Cardiac muscle cell (in vitro differentiated cells and primary cell): ENCODE measurements at places on chromosomes 3 and 15.

DNA sequence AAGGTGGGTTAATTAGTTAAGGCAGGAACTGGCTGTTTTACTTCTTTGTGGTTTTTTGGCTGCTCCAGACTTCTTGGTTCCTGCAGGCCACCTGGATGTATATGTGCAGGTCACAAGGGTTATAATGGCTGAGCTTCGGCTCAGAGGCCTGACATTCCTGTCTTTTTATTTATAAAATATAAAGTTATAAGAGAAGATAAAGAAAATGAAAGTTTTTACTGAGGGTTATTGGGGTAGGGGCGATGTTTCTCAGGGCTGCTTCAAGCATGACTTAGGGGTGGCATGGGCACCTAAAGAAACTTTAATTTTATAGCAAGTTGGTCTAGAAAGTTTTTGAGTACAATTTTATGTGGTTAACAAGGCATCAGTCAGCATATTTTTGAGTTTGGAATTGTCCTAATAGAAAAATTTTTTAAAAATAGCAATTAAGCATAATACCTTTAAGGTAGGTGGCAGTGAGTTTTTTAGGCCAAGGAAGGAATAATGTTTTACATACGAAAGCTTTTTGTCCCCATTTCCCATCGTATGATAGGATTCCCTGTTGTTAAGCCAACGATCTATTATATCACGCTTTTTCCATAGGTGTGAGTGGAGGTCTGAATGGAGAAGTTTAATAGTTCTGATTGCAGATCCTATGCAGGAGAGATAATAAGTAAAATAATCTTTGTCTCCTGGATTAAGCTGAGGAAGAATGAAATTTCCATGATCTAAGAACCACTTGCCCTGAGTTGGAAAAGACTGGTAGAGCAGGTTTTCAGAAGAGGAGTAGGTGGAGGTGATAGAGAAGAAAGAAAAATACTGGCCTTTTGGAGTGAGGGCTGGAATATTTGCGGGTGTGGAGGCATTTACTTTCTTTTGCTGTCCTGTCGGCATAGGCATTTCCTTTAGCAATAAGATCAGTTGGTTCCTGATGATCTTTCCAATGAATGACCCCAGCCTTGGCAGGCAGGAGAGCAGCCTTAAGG is 10.1 kb downstream of the STRIT1 start:
- no peak for DNase-seq

GRCh38 chr3:110149763-110150162 is 812.4 kb upstream of the DPPA4 start:
- no peak for DNase-seq

DNA sequence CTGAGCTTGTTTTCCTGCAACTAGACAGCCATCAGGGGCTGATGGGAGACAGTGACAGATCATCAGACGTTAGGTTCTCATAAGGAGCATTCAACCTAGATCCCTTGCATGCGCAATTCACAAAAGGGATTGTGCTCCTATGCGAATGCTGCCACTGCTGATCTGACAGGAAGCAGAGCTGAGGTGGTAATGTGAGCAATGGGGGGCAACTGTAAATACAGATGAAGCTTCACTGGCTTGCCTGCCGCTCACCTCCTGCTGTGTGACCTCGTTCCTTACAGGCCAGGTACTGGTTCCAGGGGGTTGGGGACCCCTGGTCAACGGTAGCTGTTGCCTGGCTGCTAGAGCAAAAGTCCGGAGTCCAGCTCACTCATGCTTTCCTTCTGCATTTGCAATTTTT is 26.4 kb upstream of the KCNAB1 start:
- no peak for DNase-seq

DNA sequence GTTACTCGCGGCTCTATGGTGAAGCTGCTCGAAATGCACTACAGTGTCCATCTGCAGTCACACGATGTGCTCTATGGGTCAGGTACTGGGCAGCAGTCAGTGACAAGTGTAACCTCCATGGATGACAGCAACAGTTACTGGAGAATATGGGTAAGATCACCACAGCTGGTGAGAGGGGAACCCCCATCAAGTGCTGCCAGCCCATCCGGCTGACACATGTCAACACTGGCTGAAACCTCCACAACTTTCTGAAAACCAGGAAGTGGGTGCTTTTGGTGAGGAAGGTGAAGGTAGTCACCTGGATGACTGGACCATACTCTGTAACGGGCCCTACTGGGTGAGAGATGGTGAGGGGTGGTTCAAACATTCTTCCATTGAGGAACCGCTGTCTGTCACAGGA is 87.4 kb upstream of the C15orf39 start:
- DNase-seq = no peak

- no peak for DNase-seq
Observed at GRCh38 chr3:141878326-141878725, 1.9 kb downstream of the ATP1B3 start.

DNA sequence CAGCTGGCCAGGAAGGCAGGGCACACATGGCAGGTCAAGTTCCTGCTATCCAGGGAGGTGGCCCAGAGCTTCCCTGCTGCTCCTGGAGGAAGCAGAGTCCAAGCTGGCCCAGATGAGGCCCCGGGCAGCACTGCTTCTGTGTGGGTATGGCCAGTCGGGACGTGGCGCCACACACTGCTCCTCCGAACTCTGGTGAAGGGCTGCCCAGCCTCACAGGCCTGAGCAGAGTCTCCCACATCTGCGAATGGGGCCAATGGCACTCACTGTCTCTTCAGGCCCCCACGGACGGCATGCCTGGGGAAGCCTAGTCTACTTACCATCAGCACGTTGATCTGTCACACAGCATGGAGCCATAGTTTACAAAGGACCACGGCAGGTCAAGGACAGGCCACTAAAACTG is 2.5 kb upstream of the PLA2G4F start:
- DNase-seq = no peak

DNA sequence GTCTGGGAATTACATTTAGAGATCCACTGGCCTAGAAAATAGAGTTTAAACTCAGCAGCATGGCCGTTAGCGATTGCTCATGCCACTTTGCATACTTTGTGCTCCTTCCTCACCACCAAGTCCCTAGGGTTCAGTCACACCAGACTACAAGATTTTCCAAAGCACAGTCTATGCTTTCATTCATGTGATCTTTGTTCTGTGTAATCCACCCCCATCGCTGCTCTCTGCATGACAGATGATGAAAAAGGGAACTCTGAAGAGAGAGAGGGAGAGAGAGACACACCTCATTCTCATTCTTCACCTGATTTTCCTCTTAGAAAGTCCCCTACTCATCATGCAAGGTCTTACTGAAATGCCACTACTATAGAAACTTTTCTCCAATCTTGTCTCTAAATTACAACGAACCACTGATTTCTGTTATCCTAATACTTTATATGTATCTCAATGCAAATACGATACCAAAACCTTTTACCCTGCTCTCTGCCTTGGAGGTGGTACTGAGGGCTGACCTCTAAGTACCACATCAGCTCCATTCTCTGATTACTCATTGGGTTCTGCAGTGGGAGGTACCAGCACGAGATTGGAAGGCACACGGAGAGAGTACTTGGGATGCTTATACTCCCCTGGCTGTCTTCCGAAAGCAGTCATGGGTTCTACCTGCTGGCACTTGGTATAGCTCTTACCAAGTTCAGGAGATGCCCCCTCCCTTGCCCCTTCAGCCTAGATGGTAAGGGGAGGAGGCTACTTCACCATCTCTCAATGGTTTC is 1.1 kb upstream of the PARP15 start:
- no peak for DNase-seq

DNA sequence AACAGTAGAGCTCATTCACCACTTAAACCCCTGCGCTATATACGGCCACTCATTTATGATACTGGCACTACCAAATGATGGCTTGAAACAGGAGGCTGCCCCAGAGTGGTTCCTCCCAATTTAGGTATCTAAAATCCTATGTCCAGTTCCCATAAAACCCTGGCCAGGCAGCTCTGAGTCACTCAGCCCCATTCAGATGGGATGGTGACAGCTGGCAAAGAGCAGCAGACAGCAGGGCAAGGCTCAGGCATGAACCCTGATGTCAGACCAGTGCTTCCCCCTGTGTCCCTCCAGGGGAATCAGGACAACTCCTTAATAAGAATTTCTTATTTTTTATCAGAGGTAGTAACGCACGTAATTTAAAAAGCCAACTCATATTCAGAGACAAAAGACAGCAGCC is 77.2 kb upstream of the RNU6-1 start:
- no peak for DNase-seq

GRCh38 chr3:188772886-188773285 is 398.9 kb upstream of the TPRG1 start:
- no peak for DNase-seq

- DNase-seq = no peak
Observed at GRCh38 chr3:71559021-71559420, 24.5 kb downstream of the FOXP1 start.

DNA sequence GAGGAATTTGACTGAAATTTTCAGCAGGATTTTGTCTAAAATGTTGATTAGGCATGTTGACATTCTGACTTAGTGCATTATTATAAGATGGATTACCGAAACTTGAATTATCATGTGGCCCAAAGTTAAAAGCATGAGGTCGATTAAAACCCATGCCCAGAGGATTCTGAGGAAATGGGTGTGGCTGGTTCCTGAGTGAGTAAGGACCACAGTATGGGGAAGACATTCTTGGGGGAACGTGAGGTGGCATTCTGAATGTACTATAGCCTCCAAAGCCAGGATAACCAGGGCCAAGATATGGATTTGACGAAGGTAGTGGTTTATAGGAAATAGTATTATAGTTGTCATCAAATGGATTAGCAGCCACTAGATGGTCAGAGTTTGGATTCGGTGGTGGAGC is 38.7 kb upstream of the DNAAF4 start:
- no peak for DNase-seq

DNA sequence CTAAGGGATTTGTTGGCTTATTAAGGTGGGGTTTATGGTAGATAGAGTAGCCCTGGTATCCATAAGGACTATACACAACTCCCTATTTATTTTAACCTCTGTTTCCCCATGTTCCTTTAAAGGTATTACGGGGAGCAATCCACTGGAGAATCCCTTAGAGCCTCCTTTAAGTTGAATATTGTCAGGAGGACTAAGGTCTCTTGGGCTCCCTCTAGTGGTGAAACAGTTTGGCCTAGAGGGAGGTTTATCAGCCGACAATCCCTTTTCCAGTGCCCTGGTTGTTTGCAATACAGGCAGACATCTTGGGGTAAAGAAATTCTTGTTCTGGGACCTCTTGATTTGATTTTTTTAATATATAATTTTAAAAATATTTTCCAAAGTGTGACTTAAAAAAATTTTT is 12.9 kb downstream of the OPA1 start:
- peak; percentile 76 for DNase-seq
